Activated CD8-positive, alpha-beta memory T cell treated with anti-CD3 and anti-CD28 coated beads, Interleukin-2, amount 10 ng/mL, durations not matched to agents 7 days and 5 days (primary cell): ENCODE measurements at places on chromosomes 2 and 18. TPM values are rescaled to one million over a fixed set of nuclear protein-coding genes. Genes with fewer than 3 reads are reported as not detected.
A peak's percentile ranks its signal among the peaks of the same experiment; 100 is the strongest.

The AQP12A gene
- not detected for total RNA-seq

The COL3A1 gene
- total RNA-seq, result 0.23 TPM

The ICA1L gene
- total RNA-seq, result 3.8 TPM

The EDAR gene
- total RNA-seq, result not detected

DNA sequence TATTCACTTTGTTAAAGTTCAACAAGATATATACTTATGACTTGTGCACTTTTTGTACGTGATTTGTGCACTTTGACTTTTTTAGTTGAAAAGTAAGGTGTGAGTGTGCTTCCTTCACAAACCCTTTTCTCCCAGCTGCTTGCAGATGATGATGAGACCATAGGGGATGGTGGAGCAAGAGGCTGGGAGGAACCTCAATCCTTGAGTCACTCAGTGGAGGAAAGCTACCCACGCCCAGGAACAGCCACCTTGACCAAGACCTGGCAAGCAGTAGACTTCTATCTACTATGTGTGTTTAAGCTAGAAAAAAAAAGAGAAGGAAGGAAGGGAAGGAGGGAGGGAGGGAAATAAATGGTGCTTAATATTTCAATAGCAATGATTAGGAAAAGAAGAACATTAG is 25.2 kb upstream of the TAF1B start:
- DNase-seq, result no peak

DNA sequence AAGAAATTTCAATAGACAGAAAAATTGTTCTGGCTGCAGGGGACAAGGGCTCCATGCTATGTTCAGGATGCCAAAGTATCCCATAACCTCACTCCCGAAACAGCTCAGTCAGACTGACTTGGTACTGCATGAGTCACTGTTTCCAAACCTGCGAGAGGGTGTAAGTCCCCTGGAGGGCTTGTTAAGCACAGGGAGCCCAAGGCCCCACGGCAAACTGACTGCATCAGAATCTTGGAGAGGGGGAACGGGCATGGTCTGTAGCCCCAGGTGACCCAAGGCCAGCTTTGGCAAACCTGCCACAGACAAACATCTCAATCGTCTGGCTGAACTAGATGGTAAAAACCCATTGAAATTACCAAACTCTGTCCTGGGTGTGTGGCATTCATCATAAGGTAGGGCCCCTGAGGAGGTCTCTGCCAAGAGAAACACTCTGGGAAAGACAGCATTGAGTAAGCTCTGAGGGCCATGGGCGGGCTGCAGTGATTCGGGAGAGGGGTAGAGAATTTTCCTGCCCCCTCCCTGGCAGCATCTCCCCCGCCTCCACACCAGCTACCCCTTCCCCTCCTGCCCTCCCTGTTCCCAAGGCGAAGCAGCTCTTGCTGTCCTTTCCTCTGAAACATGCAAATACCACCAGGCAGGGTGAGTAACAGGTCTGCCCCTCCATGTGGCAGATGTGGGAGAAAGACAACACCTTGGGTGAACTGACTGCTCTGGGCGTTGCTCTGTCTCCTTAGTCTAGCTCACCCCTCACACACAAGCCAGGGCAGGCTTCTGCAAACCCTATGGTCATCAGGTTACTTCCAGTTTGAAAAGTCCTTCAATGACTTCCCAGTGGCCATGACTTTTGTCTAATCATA is 274.7 kb upstream of the SIX2 start:
- DNase-seq, result no peak

- DNase-seq, result no peak
These were observed 41.0 kb downstream of the SPP2 start for GRCh38 chr2:234091432-234091879.

- DNase-seq, result no peak
These were observed 3.1 kb downstream of the PSD4 start for GRCh38 chr2:113176696-113177355.

DNA sequence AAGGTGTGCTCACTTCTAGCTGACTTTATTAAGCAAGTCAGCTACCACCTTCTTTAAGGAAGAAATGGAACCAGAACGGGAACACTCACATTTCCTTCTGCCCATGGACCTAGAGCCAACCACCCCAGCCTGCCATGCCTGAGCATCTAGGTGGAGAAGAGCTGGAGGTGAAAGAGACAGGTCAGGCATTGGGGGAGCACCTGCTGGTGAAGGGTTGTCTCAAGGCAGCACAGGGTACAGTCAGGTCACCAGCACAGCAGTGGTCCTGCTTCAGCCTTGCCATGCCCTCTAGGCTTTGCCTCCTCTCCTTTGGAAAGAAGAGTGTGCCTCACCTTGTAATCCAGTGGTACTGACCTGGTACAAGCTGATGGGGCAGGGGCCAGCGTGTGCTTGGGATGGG is 107.9 kb downstream of the KCNF1 start:
- DNase-seq, result no peak

DNA sequence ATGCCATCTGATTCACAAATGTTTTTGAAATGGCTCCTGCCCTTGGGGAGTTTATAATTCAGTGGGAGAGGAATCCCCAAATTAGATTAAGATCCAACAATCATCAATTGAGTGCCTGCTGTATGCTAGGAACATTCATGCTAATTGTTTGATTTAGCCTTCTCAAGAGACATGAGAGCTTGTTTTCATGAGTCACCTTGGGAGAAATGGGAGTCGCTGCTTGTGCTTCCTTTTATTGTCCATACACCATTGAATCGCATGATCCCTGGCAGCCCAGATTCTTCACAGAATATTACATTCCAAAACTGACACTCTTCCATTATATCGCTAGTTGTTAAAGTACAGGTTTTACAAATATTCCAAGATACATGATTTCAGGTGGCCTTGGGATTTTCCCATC is 106.0 kb upstream of the MAP3K20 start:
- DNase-seq, result no peak

DNA sequence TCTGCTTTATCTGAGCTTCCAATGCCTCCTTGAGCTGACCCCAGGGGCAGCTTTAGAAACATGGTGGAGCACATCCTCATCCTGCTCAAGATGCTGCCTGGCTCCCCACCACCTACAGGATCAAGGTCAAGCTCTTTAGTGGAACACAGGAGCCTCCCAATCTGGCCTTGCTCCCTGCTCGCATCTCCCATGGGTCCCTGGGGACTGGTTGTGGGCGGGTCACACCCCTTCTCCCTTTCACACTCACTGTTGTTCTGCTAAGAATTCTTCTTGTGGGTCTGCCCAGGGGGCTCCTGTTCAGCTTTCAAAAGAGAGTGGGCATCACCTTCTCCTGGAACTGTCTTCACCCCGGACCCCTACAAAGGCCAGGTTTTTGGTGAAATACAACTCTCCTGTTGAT is 8.4 kb upstream of the NT5DC4 start:
- DNase-seq, result no peak

- no peak for DNase-seq
These were observed 19.8 kb upstream of the TXNDC2 start for GRCh38 chr18:9865764-9866490.

DNA sequence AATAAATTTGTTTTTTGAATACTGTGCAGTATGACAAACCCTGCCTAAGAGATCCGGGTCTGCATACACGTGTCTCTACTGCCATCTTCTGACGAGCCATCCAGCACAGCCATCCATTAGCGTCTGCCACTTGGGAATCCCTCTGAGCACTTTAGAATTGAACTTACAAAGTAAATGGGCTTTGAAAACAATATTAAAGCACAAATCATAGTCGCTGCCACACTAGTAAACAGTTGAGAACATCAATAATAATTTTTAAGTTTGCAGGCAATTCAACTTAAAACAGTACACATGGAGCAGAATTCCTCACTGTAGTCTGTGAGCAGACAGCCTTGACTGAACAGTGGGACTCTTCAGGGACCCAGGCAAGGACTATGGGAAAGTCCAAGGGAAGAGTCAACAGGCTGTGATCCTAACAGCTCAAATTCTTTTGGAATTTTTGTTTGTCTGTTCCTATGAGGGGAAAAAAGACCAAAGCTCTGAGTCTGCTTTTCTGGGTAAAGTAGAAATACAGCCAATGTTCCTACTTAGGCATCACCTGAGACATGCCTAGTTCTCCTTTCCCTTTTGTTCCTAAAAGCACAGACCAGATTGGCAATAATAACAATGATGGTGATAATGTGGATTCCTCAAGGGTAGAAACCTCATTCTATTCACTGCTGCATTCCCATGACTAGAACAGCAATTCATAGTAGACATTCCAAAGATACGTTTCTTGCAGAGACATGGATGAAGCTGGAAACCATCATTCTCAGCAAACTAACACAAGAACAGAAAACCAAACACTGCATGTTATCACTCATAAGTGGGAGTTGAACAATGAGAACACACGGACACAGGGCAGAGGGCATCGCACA is 92.9 kb downstream of the MREG start:
- DNase-seq, result peak; percentile 75
